ENCODE measurements at places on chromosomes 5 and 9.

- DNase-seq = no peak
These were observed 9.8 kb downstream of the SUB1 start for GRCh38 chr5:32595118-32595517.

- no peak for DNase-seq
These were observed 131.4 kb downstream of the MRPL36 start for GRCh38 chr5:1668141-1668721.

GRCh38 chr5:56710826-56711590 is 104.3 kb upstream of the MAP3K1 start:
- DNase-seq = peak; percentile 78

- peak; percentile 15 for DNase-seq
These were observed 53.2 kb upstream of the SHISAL2B start for GRCh38 chr5:64637144-64637543.

DNA sequence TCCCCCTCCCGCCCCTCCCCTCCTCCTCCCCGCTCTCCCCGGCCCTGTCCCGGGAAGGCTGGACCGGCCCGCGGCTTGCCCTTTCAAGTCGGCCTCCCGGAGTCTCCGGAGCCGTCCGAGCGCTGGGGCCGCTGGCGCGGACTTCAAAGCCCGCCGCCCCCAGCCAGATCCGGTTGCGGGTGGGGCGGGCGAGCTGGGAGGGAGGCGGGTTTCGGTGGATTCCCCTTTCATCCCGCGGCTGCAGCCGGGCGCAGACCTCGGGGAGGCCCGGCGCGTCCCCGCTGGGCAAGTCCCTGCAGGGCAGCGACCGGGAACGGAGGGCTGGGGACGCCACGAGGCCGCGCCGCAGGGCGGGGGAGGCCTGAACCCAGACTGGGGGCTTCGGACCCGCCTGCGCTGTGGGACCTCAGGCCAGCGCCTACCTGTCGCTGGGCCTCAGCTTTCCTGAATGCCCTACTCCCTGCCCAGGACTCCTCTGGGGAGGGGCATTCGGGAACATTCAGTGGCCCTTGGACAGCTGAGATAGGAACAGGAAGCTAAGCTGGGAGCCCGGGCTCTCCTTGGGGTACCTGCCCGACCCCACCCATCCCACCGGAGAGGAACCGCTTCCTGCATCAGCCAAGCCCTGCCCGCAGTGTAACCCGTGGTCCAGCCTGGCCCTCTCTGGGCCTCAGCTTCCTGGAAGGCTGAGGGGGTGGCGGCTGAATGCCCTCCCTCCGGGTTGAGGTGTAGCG is 23.4 kb downstream of the C9orf50 start:
- DNase-seq = peak; percentile 57

GRCh38 chr9:37243588-37244345 is 123.4 kb downstream of the ZCCHC7 start:
- no peak for DNase-seq

DNA sequence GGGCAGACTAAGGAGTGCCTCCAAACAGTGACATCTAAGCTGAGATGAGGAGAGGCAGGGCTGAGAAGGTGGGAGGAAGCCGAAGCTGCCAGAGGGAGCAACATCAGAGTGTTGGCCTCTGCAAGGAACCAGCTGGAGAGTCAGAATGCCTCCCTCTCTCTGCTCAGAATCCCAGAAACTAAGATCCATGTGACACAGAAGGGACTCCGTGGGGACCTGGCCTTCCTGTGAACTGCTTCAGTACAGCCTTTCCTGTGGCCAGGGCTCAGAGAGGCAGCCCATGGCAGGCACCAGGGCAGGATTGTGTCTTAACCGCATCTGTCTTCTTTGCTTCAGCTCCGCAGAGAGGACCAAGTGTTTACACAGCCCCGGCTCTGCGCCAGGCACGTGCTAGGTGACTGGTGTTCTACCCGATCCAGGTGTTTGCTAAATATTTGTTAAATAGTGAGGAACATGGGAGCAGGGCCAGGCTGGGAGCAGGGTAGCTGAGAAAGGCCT is 33.5 kb downstream of the KCNMB1 start:
- no peak for DNase-seq

GRCh38 chr9:123658792-123659191 is 271.1 kb downstream of the DENND1A start:
- no peak for DNase-seq

GRCh38 chr5:113242481-113243348 is 192.1 kb downstream of the TSSK1B start:
- no peak for DNase-seq

DNA sequence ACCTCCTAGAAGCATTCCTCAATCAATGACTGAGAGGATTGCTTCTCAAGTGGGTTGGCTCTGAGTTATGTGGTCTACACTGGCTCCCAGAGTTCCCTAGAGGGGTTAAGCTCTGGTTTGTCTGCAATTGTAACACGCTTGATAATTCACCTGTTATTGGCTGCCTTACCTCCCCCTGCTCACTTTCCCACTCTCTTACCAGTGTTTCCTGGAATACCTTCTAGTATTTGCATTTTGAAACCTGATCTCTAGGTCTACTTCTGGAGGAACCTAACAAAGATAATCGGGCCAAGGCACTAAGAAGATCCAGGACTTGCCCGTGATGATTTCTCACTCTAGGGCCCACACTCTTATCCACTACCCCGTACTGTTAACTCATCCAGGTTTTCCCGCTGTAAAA is 110.1 kb upstream of the MAP3K1 start:
- DNase-seq = no peak

- DNase-seq = no peak
These were observed 182.8 kb downstream of the DEPDC1B start for GRCh38 chr5:60517094-60517694.

GRCh38 chr9:126334721-126335621 is 8.3 kb downstream of the MVB12B start:
- DNase-seq = peak; percentile 9

- DNase-seq = no peak
These were observed 50.3 kb upstream of the GADD45G start for GRCh38 chr9:89554307-89555035.

GRCh38 chr9:72728031-72728770 is 206.8 kb downstream of the TMC1 start:
- DNase-seq = no peak

GRCh38 chr9:126636983-126637798 is 23.5 kb downstream of the LMX1B start:
- no peak for DNase-seq

DNA sequence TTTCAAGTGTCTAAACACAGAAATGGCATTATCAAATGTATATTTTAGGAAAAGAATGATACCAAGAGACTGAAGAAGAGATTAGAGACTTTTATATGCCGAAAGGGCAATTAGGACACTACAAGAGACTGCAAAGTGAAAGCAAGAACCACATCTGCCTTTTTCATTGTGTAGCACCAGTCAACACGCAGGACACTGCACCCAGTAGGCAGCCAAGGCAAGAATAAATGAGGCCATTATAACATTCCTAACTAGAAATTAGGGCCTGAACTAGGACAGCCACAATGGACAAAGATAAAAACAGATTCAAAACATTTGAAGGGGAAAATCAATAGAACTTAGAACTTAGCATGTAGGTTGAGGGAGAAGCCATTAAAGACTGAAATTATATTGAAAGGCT is 10.8 kb downstream of the CETN3 start:
- DNase-seq = no peak

GRCh38 chr9:81879501-81879916 is 48.7 kb upstream of the SPATA31D4 start:
- DNase-seq = no peak

GRCh38 chr5:54234304-54234933 is 76.0 kb downstream of the ARL15 start:
- DNase-seq = peak; percentile 71

DNA sequence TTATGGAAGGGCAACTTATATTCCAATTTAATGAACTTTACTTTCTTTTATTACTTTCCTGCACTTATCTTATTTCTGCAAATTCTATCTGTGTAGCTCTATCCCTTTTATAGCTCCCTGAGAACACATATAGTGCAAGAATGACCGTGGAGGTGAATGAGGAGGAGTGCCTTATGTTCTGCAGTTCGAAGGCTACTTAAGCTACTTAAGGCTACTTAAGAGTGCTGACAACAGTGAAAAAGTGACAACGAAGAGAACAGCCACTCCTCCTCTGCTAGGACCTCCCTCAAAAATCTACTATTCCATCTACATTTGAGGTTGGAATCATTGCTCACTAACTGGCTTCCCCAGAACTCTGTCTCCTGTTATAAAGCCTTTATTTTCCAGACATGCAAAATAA is 1365.7 kb upstream of the C9orf72 start:
- DNase-seq = no peak

- DNase-seq = no peak
These were observed 87.8 kb upstream of the HSPA9 start for GRCh38 chr5:138663009-138663408.

- DNase-seq = no peak
These were observed 13.9 kb downstream of the LRRC70 start for GRCh38 chr5:62592558-62592957.

- no peak for DNase-seq
These were observed 181.0 kb upstream of the ADCY2 start for GRCh38 chr5:7214906-7215416.

DNA sequence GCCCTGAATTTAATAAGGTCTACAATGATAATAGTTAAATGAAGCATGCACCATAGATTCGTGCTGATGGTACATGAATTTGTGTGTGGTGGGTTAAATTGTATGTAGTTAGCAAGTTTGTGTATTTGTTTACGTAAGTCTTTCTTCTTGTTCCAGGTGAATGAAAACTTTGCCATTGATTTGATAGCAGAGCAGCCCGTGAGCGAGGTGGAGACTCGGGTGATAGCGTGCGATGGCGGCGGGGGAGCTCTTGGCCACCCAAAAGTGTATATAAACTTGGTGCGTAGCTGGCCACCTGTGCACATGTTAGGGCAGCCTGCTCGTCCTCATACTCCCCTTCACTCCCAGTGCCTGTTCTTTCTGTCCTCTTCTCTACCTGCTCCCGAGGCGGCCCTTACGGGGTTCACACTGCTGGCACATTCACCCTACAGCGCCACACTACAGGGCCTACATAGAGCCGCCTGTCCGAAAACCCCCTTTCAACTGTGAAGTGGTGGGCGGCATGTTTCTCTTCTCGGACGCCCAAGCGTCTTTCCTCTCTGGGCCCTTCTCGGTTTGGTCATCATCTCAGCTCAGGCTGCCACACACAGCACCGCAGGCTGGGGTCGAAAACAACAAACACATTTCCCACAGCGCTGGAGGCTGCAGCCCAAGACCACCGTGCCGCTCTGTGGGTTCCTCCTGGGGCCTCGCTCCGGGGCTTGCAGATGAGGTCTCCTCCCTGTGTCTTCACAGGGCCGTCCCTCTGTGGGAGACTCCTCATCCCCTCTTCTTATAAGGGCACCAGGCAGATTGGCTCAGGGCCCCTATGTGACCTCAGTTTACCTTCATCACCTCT is 13.2 kb downstream of the NDUFS6 start:
- no peak for DNase-seq
